ENCODE measurements at places on chromosomes 5 and 9. TPM values are rescaled to one million over a fixed set of nuclear protein-coding genes. Genes with fewer than 3 reads are reported as not detected.

The TAF11L5 gene
- not detected for polyA plus RNA-seq

The ADAMTS6 gene
- polyA plus RNA-seq: 0.08 TPM

The GLDC gene
- polyA plus RNA-seq: 5.1 TPM

DNA sequence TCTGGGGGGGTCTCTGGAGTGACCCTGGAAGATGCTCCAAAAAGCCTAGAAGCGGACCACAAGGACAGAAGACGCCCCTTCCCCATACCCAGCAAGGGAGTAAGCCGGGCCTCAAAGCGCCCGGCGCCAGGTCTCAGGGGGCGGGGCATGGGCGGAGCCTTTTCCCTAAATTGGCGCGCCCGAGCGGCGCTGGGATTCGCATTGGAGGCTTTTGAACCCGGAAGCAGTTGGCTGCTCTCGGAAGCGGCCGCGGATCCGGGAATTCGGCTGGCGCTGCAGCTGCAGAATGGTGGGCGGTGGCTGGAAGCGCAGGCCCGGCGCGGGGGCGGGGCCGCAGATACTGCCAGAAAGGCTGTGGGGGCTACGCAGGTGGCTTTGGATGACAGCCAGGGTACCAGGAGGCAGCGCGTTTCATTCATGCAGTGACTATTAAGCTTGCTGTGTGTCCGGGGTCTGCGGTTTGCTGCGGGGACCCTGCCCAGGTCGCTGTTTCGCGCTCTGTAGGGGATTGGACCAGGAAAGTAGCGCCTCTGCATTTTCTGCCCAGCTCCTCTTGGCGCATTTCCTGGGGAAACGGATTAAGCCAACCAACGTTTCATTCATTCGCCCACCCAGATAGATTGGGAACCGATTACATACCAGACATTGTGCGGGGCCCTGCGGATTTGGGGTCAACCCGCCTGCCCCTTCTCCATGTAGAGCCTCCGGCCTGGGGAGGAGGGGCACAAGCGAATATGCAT lies 83.0 kb upstream of the FREM1 start:
- peak; percentile 96 for DNase-seq

DNA sequence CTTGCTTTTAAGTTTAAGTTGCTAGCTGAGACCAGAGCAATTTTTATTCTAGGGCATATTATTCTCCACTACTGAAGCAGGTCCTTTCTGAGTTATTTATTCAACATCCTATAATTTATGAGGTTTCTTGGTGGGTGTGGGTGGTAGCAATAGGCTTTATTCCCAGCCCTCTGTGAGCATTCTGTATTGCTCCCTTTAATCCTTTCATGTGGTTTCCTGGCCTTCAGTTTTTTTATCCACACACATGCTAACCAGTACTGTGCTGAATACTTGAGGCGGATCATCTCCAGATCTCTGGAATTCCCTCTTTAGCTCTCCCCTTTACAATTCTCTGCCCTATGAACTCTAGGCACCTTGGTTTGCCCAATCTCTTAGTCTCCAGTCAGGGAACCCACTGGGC lies 91.8 kb upstream of the GLRA1 start:
- DNase-seq: no peak

GRCh38 chr9:116336133-116336862 lies 182.7 kb downstream of the PAPPA start:
- no peak for DNase-seq

DNA sequence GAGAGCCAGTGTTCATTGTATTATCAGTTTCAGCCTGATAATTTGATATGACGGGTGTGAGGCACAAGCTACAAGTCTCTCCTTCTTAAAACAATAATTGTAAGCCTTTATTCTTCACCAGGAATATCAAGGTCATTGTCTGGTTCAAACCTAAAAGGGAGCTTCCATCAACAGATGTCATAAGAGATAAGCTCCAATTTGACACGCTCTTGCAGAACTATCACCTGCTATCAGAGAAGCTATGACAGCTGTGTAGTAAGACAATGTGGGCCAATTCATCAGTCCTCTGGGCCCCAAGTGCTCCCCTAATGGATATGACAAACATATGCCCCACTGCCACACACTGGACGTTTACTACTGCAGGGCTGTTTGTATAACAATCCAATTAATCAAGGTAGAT lies 1010.2 kb upstream of the DMAC1 start:
- DNase-seq: no peak

DNA sequence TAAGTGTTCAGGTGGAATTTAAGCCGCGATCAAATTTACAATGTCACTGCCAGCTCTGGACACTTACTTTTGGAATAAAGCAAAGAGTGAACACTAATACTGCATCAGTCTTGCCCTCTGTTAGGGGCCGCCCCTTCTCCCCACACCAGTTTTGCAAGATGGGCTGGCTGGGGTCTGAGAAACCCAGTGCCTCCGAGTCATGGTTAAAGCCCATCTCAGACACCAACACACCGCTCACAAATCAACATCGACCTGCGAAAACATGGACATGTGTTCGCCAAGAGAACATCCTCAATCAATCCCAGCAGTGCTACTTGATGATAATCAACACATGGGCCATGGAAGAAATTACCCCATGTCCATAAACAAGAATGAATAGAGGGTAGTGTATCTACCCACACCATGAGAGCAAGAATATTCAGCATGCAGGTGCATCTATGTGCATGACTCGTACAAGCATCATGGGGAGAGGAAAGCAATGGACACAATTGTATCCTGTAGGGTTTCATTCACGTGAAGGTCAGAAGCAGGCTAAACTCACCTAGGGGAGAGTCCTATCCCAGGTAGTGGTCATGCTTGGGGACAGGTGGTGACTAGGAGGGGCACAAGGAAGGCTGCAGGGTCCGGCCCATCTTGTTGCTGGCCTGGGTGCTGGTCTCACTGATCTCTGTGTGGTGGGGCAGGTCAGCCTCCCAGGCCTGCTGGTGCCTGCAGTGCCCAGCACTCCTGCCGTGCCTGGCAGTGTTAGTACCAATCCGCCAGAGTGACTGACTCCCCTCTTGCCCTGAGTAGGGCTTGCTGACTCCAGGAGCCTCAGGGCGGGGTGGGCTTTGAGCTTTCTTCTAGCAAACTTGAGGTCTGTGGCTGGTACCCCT lies 5.0 kb downstream of the S1PR3 start:
- no peak for DNase-seq

GRCh38 chr5:31062902-31063580 lies 130.4 kb upstream of the CDH6 start:
- DNase-seq: peak; percentile 64

Data from brain (organoid and tissue), 16 donors.